Activated CD8-positive, alpha-beta memory T cell treated with anti-CD3 and anti-CD28 coated beads for 24 hours (primary cell): ENCODE measurements at places on chromosomes 4 and X.
A peak's percentile ranks its signal among the peaks of the same experiment; 100 is the strongest.

- DNase-seq: no peak
Measured at GRCh38 chr4:21191317-21191716, 491.1 kb downstream of the PACRGL start.

GRCh38 chrX:129525896-129526295 lies 2.6 kb upstream of the SMARCA1 start:
- DNase-seq: no peak

GRCh38 chr4:91322961-91323360 lies 980.8 kb upstream of the GRID2 start:
- no peak for DNase-seq

DNA sequence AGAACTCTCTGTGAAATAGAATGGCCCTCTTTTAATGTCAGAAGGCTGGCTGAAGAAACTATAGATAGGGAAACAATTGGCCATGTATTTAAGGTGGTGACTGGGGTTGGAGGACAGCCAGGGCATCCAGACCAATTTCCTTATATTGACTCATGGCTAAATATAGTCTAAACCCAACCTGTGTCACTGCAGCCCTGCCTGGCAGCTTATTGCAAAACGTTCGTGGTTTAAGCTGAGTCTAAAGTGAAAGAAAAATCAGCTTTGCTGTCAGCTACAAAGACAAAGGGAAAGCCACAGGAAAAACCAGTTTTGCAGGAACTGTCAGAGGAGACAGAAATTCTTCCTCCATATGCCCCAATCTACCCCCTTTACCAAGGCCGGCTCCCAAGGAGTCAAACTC lies 902.8 kb upstream of the NDST4 start:
- DNase-seq: no peak

DNA sequence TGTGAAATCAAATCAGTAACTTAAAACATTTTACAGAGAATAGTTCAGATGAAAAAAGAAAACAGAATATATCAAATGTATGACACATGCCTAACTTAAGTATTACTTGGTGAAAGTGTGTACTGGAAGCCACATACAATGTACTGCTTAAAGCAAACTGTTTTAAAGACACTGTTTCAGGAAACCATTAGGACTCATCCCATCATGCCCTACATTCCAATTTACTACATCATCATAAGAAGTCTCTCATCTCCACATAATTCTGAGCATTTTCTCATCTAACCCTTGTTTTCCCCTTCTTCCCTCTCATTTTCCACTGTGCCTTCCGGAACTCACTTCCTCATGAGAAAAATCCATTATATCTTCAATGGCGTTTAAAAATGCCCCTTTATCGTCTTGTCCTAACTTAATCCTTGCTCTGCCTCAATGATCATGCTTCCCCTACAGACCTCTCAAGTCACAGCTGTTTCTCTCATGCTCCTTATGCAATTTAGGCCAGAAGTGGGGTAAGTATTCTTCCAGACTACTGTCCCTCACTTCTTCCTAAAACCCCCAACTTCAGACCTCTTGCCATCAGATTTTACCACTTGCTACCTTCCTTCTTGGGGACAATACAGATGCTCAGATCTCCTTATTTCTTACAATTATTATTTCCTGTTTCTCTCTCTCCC lies 26.8 kb upstream of the FGF5 start:
- DNase-seq: no peak

DNA sequence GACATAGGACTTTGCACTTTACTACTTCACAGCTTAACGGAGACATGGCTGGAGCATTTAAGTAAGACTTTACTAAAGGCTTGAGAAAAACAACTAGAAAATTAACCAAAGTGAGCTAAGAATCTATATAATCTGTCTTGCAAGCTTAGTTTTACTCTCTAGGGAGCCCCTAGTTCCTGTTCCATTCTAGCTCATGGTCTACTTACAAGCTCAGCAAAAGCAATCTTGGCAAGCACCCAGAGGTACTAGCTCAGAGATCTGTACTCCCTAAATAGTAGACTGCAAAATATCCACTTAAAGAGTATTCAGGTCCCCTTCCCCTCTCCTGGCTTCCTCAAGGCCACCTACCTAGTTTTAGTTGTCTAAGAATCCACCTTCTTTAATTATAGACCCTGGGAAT lies 469.0 kb downstream of the IDS start:
- DNase-seq: no peak

DNA sequence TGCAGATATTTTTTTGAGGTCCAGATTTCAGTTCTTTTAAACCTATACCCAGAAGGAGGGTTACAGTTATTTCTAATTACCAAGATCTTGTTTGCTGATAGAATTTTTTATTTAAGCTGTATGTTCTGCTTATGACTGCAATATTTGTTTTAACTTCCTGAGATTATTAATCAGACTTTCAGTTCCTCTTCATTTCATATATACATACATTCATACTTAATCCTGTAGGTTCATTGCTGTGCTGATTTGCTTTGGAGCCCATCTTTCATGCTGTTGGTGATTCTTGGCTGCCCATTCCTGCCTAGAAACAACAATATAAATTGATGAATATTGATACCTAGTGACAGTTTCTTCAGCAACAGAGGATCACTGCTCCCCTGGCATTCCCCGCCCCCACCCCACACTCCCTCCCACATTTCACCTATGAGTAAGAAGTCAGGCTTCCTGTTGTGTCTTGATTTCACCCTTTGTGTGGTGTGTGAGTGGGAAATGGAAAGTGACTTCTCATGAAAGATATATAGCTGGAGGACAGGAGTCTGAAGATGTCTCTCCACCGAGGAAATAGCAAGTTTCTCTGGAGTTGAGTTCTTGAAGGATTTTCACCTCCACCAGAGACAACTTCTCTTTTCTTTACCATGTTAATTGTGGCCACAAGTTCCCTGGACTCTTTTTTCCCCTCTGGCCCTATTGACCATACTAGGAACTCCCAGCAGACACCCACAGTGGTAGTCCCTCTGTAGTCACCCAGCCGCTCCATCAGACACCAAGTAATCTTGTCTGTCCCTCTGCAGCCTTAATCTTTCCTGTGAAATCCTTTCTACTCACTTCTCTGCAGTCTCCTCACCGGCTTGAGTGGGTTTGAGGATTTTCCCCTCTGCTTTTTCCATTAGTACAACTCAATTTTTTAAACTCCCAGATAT lies 118.4 kb downstream of the ASB9 start:
- peak; percentile 60 for DNase-seq

DNA sequence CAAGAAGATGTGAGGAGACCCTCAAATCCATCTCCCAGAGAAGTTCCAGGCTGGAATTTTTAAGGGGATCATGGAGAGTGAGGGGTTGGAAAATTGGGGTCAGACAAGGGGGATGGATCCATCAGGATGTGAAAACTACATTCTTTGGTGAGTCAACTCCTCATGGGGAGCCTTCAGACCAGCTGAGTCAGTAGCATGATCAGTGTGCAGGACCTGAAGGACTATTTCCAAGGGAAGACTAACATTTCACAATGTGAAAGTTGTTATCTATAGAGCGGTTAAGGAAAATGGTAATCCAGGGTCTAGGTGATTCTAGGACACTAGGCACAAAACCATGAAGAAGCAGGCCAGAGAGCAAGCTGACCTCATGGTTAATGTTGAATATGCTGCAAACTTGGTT lies 38.6 kb upstream of the CEP135 start:
- DNase-seq: no peak

GRCh38 chr4:13981499-13981898 lies 354.0 kb upstream of the BOD1L1 start:
- no peak for DNase-seq

GRCh38 chr4:112946127-112946526 lies 103.3 kb upstream of the ANK2 start:
- DNase-seq: no peak

GRCh38 chr4:39852636-39853035 lies 125.1 kb downstream of the PDS5A start:
- DNase-seq: no peak

GRCh38 chr4:175671491-175671934 lies 140.6 kb downstream of the GPM6A start:
- DNase-seq: no peak

DNA sequence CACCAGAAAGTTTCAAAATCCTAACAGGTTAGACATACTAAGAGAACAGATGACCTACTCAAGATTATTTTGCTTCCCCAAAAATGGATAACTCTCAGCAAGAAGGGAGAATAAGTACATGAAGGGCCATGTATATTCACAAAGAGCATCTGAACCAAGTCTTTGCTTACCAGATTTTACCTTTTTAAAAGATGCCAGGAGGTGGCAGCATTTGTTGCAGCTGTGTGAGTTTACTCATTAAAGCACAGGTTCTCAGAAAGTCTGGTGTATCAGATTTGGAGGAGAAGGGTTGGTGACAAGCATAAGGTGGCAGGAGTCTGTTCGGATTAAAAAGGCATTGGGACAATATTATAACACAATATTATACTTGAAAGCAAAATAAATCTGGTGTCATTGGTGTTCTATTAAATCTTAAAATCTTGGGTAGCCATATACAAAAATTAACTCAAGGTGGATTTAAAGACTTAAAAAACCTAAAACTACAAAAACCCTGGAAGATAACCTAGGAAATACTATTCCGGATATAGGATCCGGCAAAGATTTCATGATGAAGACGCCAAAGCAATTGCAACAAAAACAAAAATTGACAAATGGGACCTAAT lies 51.3 kb upstream of the NFKB1 start:
- no peak for DNase-seq

- DNase-seq: no peak
Measured at GRCh38 chrX:80812176-80812575, 2.5 kb upstream of the BRWD3 start.

GRCh38 chrX:48631376-48632090 lies 34.2 kb downstream of the WDR13 start:
- peak; percentile 72 for DNase-seq

GRCh38 chrX:136850441-136851175 lies 29.9 kb downstream of the RBMX start:
- DNase-seq: no peak
